ENCODE measurements at places on chromosomes 2 and 18.

DNA sequence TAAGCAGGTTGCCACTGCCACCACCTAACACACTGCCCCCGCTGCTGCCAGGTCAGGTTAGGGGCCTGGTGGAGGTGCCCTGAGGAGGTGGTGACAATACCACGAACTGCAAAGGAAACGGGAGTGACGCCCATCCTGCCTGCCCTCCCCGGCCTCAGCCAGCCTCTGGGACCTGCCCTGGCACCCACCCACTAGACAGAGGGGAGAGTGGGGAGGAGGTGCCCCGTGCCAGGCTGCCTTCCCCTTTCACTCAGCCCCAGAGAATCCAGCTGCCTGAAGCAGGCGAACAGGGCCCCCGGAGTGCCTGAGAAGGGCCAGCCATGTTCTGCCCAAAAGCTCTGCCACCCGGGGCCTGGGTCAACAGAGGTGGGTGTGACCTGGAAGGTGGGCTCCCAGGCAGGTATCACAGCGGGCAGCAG lies 44.5 kb upstream of the FOSL2 start:
- no peak for DNase-seq

- no peak for DNase-seq
Measured at GRCh38 chr18:4433717-4434116, 21.4 kb downstream of the DLGAP1 start.

GRCh38 chr2:171939058-171939742 lies 16.9 kb downstream of the HAT1 start:
- no peak for DNase-seq

- DNase-seq = no peak
Measured at GRCh38 chr2:165562233-165562632, 92.7 kb downstream of the CSRNP3 start.

- no peak for DNase-seq
Measured at GRCh38 chr2:230090967-230091366, 22.2 kb upstream of the SLC16A14 start.

DNA sequence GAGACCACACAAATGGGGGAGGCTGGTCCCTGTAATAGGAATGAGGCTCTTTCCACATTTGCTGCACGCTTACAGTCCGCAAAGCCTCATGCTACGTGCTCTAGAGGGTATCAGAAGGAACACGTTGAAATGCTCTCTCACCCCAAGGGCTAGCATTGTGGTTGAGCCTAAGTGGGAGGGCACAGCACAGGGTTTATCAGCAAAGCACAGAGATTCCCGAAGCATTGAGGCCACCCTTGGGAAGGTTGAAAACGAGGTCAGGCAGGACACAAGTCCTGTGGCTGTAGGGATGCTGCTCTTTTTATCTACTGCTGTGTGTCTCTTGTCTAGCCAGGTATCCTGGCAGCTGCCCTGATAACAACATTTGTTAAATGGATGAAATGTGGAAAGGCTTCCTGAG lies 378.3 kb downstream of the EN1 start:
- DNase-seq = no peak

- DNase-seq = no peak
Measured at GRCh38 chr2:131156452-131157149, 51.5 kb downstream of the PLEKHB2 start.

DNA sequence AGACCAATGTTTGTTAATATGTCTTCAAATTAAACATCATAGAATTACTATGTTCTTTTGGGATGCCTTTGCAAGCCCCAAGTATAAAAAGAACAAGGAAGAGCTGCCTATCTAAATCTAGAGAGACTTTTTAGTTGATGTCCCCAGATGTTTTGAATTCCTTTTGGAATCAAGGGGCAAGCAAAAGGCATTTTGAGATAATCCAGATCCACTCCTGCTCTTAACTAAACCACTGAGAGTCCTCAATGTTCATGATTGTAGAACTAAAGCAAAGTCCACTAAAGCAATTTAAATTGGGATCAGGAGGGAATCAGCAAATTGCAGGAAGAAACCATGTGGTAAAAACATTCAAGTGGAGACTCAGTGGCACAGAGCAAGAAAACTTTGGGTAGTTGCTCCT lies 558.5 kb upstream of the VRK2 start:
- DNase-seq = no peak

GRCh38 chr2:239002591-239002953 lies 154.7 kb downstream of the TWIST2 start:
- no peak for DNase-seq

DNA sequence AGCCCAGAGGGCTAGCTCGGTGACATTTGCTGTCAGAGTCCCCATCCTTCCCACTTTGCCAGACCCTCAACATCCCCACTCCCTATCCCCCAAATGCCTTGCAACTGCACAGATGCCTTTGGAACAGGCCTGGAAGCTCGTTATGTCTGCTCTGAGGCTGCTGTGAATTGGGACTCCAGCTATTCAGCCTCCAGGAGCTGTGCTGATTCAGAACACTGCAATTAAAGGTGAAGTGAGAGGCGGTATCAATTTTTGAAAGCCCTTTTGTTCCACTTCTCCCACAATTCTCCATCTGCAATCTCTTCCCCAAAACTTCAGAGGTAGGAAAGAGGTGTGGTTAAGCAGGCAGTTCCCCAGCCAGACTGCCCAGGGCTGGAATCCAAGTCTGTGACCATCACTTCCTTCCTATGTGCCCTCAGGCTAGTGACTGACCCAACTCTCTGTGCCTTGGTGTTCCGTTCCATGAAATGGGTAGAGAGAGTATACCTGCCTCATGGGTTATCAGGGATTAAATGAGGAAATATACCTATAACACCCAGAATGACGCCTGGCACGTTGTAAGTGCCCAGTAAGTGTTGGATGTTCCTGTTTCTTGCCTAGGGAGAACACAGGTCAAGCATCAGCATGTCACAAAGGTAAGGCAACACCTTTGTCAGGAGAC lies 17.5 kb downstream of the NOSTRIN start:
- no peak for DNase-seq

DNA sequence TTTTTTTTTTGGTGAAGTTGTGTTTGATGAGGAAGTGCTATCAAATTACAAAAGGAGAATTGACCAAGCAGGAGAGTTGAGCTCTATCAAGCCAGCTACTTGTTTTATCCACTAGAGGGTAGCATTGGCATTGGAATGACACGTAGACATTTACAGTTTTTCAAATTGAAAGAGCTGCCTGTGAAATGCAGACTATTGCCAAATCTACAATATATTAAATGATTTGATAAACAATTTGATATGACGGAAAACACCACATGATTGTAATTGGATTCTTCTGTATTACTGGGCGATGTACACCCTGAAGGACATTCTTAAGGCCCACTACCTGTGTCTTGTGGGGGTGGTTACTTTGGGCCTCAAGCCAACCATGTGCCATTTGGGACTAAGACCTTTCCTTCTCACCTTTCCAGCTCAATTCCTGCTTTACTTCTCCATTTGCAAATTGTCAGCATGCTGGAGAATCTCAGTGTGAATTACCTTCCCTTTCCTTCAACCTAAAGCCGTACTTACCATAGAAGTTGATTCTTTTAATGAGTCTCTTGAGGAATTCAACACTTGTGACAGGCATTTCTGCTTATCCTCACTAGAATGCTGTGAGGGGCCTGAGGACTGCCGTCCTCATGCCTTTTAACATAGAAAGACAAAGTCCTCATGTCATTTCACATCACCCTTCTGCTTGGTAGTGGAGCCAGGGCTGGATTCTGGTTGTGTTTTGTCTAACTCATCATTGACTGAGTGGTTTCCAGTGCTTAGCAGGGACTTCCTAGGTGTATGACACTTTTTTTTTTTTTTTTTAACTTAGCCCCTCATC lies 134.8 kb upstream of the THUMPD2 start:
- DNase-seq = peak; percentile 20

GRCh38 chr2:3117650-3118216 lies 259.9 kb downstream of the EIPR1 start:
- no peak for DNase-seq

- no peak for DNase-seq
Measured at GRCh38 chr2:174729797-174730697, 34.2 kb downstream of the CHRNA1 start.

DNA sequence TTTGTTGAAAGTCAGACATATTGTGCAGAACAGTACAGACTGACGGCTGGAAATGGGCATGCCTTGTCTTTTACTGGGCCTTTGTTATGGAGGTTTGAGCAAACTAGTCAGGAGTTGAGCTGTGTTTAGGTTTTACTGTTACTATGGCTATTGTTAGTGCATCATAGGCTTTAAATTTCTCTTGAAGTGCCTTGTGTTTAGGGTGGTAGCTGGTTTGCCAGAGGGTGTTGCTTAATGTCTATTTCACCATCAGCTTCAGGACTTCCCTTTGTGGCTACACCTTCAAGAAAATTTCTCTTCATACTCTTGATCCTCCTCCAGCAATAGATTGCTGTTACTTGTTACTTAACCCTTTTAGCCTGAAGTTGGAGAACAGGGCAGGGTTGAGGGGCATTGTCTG lies 104.6 kb downstream of the CAPN13 start:
- no peak for DNase-seq

GRCh38 chr2:216634370-216635148 lies 1.3 kb downstream of the IGFBP2 start:
- DNase-seq = no peak

GRCh38 chr2:69203166-69203985 lies 183.7 kb downstream of the GFPT1 start:
- no peak for DNase-seq

GRCh38 chr18:62436636-62437234 lies 86.1 kb upstream of the ZCCHC2 start:
- DNase-seq = no peak

- DNase-seq = no peak
Measured at GRCh38 chr18:58180738-58181353, 136.8 kb downstream of the NEDD4L start.

DNA sequence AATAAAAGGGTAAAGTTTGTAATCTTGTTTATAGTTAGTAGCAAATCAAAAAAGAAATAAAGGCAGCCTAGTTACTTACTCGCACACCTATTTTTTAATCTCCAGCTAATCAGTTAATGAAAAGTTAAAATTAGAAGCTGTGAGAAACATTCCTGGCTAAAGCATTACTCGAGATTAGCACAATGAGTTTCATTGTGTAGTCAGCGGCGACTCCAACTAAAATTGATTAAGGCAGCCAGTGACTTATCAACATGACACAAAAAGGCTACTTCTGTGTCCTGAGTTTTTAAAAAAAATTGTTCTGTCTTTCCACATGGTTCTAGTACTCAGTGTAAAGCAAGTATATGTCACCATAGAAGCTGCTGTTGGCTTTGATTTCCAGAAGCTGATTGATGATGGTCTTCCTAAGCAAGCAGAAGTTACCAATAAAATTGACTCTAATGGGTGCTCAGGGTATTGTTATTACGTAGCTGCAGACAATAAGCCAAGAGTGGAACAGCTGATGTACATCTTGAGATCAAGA lies 159.2 kb downstream of the CPS1 start:
- DNase-seq = no peak

DNA sequence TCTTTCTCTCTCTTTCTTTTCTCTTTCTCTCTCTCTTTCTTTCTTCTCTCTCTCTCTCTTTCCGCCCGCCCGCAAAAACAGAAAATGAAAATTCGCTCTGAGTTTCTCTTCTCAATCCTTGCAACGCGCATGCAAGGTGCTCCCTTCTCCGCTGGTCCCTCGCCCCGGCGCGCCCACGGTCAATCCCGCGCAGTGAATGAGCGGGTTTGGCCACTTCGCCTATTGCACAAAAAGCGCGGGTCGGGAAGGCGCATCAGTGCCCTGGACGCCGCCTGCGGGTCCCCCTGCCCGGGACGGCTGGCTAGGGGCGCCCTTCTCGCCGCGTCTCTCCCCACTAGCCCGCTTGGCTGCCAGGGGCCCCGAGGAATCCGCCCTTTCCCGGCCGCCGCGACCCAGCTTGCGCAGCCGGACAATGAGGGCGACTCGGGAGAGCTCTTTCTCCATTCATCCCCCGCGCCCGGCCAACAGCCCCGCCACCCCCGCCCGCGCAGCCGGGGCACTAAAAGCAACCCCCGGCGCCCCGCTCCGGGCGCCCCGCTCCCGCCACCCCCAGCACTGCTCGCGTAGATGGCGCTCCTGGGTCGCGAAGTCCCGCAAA lies 706 bp downstream of the LAMA1 start:
- no peak for DNase-seq

DNA sequence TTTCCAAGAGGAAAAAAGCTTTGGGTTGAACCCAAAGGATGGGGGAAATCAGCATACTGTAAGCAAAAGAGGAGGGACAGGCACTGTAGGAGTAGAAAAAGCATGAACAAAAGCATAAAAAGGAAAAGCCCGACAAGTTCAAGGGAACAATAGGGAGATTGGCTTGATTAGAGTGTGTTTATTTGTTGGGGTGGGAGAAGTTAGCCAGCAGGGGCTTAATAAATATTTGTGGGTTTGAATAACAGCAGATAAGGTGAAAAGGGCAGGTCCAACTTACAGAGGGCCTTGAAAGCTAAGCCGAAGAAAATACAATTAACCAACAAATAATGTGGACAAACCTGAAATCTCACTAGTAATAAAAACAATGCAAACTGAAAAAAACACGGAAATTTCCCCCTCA lies 126.7 kb downstream of the THADA start:
- no peak for DNase-seq

DNA sequence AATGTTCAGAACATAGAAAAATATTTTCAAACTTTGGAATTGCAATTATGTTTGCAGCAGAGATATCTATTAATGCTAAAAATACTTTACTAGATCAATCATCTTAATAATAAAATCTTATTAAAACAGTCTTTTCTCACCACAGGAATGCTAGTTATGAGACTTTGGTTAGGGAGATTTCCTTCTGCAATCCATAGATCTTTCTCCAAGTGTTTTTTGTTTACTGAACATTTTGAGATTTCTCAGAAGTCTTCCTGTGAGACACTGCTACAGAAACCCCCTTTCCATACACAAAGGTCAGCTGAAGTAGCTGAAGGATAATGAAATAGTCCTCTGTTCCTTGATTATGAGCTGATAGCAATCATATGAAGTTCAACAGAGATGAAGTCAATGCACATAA lies 59.4 kb upstream of the RAPH1 start:
- peak; percentile 39 for DNase-seq

- DNase-seq = no peak
Measured at GRCh38 chr2:104878863-104879512, 25.1 kb downstream of the POU3F3 start.

DNA sequence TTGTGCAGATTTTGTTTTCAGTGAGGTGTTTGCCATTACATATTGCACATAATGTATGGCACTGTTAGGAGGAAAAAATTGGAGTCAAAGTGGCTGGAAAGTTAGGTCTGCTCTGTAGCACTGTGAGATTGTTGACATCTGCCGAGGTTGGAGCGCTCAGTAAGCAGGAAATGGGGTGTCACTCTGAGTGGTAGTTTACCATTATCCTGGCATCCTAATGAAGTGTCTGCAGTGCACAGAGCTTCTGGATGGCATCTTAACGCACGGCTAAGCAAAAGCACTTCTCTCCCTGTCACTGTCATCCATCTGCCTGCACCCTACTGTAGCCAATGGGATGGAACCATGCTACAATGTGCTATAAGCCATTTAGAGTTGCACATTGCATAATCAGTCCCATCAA lies 561.9 kb downstream of the ARHGAP15 start:
- no peak for DNase-seq

GRCh38 chr2:159326569-159327255 lies 40.2 kb upstream of the WDSUB1 start:
- DNase-seq = peak; percentile 36

GRCh38 chr2:69087912-69088240 lies 74.9 kb downstream of the ANTXR1 start:
- no peak for DNase-seq
